ENCODE measurements at places on chromosomes 7 and 10.

- no peak for DNase-seq
These were observed 233.8 kb upstream of the PPP2R2D start for GRCh38 chr10:131667047-131667446.

GRCh38 chr7:74625446-74625845 lies 32.1 kb upstream of the GTF2I start:
- DNase-seq = no peak

- DNase-seq = no peak
These were observed 500.2 kb upstream of the GALNT17 start for GRCh38 chr7:70631718-70632117.

DNA sequence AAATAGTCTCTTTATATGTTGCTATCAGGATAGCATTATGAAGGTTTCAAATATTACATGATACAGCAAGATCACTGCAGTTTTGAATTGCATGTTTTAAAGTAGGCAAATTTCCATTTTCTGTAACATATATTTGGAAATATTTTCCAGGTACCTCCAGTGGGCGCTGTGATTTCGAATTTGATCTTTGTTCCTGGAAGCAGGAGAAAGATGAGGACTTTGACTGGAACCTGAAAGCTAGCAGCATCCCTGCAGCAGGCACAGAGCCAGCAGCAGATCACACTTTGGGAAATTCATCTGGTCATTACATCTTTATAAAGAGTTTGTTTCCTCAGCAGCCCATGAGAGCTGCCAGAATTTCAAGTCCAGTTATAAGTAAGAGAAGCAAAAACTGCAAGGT lies 299.0 kb downstream of the MALRD1 start:
- no peak for DNase-seq

DNA sequence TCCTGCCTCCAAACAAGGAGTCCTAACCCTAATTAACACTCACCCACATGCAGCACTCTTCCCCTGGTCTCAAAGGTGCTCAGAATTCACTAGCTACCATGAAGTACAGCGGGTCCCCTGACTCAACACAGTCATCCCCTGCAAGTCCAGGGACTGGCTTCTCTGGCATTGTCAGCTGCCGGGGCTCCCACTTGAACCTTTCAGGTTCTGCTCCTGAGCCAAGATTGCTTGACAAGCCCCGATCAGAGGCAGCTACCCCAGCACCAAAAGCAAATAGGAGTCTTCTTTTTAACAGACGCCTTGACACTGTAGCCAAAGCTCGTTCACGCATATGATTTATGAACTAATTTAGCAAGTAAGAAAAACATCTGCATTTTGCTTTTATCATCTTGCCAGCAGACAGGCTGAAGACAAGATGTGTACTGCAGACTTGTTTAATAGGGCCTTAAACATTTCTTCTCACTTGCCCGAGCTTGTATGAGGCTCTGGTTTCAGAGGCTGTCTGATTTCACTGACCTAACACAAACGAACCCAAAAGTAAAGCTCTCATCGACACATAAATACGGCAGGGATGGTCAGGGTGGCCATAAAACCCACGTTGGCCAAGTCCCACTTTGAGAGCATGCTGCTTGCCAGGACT lies 67.6 kb upstream of the ADAM12 start:
- no peak for DNase-seq

- no peak for DNase-seq
These were observed 83.9 kb upstream of the ANK3 start for GRCh38 chr10:60473557-60473956.

- DNase-seq = no peak
These were observed 53.3 kb downstream of the FHIP2A start for GRCh38 chr10:114874827-114875411.

- DNase-seq = no peak
These were observed 48.2 kb upstream of the TMEM72 start for GRCh38 chr10:44862924-44863323.

GRCh38 chr7:5546626-5547025 lies 123.0 kb upstream of the TNRC18 start:
- DNase-seq = no peak

DNA sequence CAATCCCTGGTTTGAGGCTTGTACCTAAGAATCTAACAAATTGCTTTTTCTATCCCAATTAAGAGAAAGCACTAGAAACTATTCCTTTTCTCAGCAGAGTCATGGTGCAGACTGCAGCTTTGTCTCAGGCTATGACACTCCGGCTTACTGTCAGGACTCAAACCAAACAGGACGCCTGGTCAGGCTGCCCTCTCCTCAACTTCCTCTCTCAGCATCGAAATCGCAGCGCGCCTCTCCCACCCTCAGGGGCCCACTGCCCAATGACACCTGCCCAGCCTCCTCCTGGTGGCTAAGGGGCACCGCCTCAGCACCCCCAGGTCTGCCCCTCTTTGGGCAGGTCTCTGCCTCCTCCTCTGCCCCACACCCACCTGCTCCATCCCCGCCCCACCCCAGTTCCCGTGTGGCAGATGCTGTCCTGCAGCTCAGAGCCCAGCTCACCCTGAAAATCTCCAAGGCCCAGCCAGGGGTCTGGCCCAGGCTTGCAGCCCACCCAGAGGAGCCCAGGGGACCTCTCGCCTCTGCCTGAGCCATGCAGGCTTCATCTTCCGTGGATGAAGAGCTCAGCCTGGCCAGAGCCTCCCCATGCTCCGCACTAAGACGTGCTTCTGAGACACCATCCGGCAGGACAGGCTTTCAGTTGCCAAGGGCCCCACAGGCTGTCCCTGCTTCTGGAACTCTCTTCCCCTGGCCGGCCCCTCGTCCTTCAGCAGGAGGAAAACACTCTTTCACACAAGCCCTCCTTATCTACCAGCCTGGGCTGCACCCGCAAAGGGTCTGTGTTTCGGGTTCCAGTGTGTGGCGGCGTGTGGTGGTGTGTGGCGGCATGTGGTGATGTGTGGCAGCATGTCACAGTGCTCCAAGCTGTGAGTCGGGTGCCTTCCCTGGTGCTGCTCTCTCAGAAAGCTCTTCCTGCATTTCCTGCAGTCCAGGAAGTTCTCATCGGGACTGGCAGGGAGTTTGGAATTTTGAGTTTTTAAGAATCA lies 16.4 kb upstream of the PTPRN2 start:
- no peak for DNase-seq

GRCh38 chr7:11252705-11253272 lies 279.1 kb downstream of the PHF14 start:
- DNase-seq = no peak

DNA sequence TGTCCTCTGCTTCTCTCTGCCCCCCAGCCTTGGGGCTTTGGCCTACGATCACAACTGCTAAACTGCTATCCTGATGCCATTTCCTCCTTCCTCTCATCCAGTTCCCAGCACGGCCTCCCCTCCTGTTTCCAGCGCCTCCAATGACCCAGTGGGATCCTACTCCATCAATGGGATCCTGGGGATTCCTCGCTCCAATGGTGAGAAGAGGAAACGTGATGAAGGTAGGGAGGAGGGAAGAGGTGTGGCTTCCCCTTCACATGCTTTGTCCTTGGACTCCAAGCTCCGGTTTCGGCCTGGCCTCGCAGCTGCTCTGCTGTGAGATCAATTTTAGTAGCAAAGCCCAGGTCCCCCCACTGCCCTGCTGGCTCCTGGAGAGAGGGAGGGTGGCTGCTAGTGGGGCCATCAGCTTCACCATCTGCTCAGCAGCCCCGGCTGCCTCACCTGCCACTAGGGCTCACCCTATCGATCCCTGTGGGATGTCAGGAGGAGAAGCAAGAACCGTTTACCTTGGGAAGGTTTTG lies 35.8 kb downstream of the PAX2 start:
- no peak for DNase-seq

DNA sequence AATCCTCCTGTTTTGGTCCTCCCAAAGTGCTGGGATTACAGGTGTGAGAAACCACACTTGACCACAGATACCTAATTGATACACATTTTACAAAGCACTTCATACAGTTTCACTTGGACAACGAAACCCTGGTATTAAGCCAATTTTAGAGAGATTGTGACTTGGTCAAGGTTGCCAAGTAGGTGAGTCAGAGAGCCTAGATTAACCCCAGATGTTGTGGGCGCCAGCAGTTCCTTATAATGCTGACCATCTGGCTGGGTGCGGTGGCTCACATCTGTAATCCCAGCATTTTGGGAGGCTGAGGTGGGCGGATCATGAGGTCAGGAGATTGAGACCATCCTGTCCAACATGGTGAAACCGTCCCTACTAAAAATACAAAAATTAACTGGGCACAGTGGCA lies 4.9 kb upstream of the PHKG1 start:
- no peak for DNase-seq

DNA sequence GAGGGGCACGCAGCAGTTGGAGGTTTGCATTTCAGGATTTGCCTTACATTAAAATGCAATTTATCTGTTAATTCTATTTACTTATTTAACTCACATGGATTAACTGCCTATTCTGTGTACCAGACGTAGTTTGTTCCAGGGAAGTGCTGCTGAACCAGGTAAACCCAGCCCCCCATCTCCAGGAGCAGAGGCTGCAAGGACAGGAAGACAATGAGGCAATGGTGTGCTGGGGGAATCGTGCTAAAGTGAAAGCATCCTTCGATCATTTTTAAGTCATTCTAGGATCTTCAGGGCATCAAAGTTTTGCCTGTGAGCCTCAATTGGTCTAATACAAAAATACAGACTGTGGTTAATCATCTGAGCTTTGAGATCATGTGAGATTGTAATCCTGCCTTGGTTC lies 166.4 kb downstream of the DNAJB6 start:
- DNase-seq = no peak

DNA sequence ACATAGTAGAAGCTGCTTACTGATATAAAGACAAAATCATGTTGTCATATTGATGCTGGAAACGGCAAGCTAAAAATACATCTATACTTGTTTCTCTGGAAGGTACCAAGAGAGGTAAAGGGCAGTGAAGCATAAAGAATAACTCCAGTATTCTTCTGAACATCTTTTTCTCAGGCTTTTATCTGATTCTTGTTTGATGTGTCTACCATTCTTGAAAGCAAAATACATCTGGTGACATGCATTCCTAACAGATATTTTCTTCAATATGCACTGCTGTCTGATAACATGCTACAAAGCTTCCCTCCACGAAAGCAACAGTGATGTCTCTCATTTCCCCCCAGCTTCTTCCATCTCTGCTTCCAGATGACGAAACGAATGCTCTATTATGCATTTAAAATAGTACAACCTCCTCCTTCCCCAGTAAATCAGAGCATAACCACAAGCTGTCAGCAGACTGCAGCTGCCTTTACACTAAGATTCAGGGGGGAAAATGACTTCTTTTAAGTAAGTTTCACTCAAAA lies 100.8 kb downstream of the ARHGAP21 start:
- no peak for DNase-seq

GRCh38 chr7:98051118-98051744 lies 55.4 kb upstream of the LMTK2 start:
- DNase-seq = no peak

DNA sequence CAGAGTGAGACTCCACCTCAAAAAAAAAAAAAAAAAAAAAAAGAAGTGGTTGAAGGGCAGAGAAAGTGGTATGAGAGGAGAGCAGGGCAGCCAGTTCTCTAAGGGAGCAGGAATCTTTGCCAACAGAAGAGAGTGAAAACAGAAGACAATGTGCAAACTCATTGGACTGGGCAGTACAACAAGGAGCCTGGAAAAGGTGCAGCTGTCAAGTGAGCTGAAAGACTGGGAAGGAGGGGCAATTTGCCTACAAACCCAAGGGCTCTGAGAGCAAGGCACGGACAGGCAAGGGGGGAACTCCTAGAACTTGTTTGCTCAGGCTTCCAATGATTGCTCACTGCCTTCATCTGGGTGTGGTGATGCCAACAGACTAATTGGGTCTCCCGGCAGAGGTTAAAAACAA lies 9.5 kb downstream of the ACTR1A start:
- no peak for DNase-seq

- no peak for DNase-seq
These were observed 951.6 kb downstream of the ANKRD7 start for GRCh38 chr7:119175911-119176627.

- no peak for DNase-seq
These were observed 44.5 kb downstream of the LANCL2 start for GRCh38 chr7:55409482-55410225.

DNA sequence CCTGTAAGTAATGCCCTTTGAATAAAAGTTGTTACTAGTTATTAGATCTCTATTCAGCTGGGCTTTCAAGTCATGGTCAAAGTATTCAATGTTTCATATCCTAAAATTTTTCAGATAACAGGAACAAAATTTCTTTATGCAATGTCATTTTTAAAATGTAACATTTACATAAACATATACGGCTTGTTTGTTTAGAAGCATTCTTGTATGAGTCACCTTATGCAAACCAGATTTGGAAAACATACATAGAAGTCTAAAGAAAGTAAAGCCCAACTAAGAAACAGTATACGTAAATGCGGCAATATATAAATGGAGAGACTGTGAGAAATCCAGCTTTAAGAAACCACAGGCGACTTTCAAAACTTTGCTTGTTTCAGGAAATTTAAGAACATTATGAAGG lies 10.5 kb downstream of the TMEM168 start:
- no peak for DNase-seq

DNA sequence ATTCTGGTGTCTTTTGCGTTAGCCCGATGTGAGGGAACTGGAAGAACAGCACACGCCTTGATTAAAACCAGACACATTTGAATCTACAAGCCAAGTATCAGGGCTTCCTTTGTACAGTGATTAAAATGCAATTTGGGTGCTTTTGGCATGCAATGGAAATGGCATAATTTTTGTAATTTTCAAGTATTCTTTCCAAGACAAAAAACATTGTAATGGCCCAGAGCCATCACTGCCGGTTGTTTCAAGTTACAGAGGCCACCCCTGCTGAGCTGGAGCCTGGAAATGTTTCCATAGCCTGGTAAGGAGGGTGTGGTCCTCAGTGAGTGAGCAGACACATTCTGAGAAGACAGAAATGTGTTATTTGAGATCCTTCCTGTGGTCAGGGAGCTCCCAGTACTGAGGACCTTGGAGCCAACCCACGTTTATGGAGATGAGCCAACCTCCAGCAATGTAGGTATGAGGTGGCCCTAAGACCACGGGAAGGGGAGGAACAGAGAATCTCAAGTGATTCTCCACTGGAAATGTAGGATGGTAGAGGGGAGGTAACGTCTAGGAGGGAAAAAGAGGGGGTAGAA lies 20.9 kb downstream of the TEX36 start:
- DNase-seq = no peak

DNA sequence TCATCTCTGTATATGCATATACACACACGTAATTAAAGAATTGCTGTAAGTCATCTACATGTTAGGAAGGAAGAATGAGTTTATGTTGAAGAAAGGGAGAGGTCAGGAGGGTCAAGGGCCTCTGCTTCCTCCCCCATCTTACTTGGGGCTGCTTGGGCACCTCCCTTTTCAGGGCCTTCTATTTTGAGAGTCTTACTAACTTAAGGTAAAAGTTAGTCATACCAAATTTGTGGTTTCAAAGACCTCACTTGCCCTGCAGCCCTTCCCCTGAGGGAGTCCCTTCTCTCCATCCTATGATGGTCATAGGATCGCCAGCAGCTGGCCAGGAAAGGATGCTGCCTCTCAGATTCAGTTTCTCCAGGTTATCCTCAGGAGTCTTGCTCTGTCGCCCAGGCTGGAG lies 2.6 kb downstream of the PLEKHS1 start:
- DNase-seq = no peak

DNA sequence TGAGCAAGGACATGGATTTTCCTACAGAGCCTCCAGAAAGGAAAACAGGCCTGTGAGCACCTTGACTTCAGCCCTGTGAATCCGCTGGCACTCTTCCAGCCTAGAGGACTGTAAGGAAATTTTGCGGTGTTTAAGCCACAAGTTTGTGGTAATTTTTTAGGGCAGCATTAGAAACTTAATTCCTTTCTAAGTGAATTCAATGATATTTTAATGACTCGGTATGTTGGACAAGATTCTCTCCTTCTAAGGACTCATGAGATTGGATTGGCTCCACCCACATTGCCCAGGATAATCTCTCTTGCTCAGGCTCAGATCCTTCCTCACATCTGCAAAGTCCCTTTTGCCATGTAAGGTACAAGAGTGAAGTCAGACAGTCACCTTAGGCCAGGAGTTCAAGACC lies 4.5 kb downstream of the LYZL2 start:
- no peak for DNase-seq
